ENCODE measurements at places on chromosomes 5 and 9. TPM values are rescaled to one million over a fixed set of nuclear protein-coding genes. Genes with fewer than 3 reads are reported as not detected.
A peak's percentile ranks its signal among the peaks of the same experiment; 100 is the strongest.

- H3K4me1 ChIP-seq, result no peaks in the 10 kb centered on the region
- H3K27me3 ChIP-seq, result no peaks in the 10 kb centered on the region
- H3K36me3 ChIP-seq, result no peaks in the 10 kb centered on the region
- H3K4me3 ChIP-seq, result no peak overlapping the region
- no peak overlapping the region for H3K27ac ChIP-seq
Observed at GRCh38 chr5:77560677-77561263, 68.7 kb upstream of the WDR41 start.

The ANKDD1B gene
- 0.73 TPM for total RNA-seq

GRCh38 chr9:16131264-16131663 lies 578.4 kb downstream of the CCDC171 start:
- peak; percentile 56 for DNase-seq
- no peaks in the 10 kb centered on the region for H3K4me1 ChIP-seq
- H3K27me3 ChIP-seq, result no peaks in the 10 kb centered on the region
- H3K27ac ChIP-seq, result no peak overlapping the region
- H3K4me3 ChIP-seq, result no peak overlapping the region

The SEMA4D gene
- 48.0 TPM for total RNA-seq

The TCF7 gene
- total RNA-seq, result 9.7 TPM

The VDAC1 gene
- 363 TPM for total RNA-seq

The PROB1 gene
- 2.7 TPM for total RNA-seq

DNA sequence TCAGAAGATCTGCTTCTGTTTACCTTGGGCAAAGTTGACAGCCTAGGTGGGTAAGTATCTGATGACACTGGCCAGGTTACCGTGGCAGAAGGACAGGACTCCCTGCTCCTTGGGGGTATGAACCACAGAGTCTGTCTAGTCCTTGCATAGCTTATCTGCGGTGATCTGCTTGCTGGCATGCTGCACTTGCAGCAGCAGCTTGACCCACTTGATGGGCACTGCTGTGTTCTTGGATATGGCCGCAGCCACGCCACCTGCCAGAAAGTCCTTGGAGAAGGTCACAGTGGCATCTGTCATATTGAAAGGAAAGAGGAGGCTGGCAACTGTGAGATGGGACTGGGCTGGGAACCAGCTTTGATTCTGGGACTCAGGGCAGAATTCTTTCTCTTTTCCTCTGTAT lies 35.9 kb upstream of the POC5 start:
- no peaks in the 10 kb centered on the region for H3K36me3 ChIP-seq
- H3K4me3 ChIP-seq, result no peak overlapping the region
- no peaks in the 10 kb centered on the region for H3K27me3 ChIP-seq
- H3K4me1 ChIP-seq, result no peaks in the 10 kb centered on the region
- DNase-seq, result no peak

GRCh38 chr5:133220851-133221674 lies 169.2 kb downstream of the HSPA4 start:
- H3K27me3 ChIP-seq, result no peaks in the 10 kb centered on the region
- H3K27ac ChIP-seq, result no peak overlapping the region
- no peak for DNase-seq

The MLLT3 gene
- 14.8 TPM for total RNA-seq

- H3K36me3 ChIP-seq, result no peaks in the 10 kb centered on the region
- no peak for DNase-seq
- H3K4me3 ChIP-seq, result no peak overlapping the region
- H3K27ac ChIP-seq, result no peak overlapping the region
- no peaks in the 10 kb centered on the region for H3K4me1 ChIP-seq
Observed at GRCh38 chr9:86733929-86734328, 213.4 kb downstream of the GAS1 start.

Data from GM23338 (cell line).